Stimulated activated CD8-positive, alpha-beta memory T cell treated with anti-CD3 and anti-CD28 coated beads, Interleukin-15, amount 100 ng/mL, for 24 hours (primary cell): ENCODE measurements at places on chromosomes 4 and X.

GRCh38 chr4:163806653-163807052, 312.2 kb downstream of the TMA16 start:
- no peak for DNase-seq

GRCh38 chr4:129852434-129852833, 756.5 kb downstream of the C4orf33 start:
- no peak for DNase-seq

GRCh38 chrX:45232139-45232538, 31.5 kb upstream of the DIPK2B start:
- DNase-seq, result no peak

DNA sequence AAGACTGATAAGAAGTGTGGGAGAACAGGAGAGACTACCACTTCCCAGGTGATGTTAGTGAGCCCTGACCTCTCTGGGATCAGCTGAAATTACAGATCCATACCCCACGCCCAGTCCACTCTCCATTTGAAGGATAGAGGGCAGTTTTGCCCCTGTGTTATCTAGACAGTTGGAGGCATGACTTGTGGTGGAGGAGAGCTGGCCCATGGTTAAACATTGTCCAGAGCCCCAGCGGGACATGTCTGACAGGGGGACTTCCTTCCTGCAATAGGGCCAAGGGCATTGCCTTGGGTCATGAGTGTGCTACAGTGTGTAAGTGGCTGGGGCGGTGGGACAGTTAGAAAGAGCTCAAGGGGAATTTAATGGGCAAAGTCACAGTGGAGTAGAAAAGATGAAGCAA, 181.1 kb downstream of the MID1IP1 start:
- no peak for DNase-seq

DNA sequence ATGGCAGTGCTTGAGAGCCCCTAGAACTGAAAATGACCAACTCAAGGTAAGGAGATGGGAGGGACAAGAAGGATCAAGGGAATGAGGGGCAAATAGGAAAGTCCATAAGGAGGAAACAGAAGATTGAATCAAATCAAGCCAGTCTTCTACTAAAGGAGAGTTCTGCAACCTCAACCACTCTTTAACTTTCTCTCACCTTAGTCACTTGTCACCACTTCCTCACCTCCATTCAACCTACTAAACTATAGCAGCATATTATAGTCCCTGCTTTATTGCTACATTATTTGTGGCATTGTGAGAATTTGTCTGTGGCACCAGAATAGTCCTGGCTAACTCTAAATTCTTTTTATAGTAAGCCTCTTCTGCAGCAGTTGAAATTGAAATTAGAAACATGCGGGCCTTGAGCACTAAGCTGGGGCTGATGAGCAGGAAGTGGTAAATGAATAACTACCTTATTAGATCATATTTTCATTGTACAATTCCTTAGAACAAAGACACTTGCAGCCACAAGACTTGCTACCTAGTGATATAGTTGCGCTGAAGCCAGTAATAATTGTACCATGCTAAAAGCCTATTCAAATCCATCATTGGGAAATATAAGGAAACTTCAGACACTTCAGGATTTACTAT, 336.9 kb downstream of the ZNF674 start:
- no peak for DNase-seq

DNA sequence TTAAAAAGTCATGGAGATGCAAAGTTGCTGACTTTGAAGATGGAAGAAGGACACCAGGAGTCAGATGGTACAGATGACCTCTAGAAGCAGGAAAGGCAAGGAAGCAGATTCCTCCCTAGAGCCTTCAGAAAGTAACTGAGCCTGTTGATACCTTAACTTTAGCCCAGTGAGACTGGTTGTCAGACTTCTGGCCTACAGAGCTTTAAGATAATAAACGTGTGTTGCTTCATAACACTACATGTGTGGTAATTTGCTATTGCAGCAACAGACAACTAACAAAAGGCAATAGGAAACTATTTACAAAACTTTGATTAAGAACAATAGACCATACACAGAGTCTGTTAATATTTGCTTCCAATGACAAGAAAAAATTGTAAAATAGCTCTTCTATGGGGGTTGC, 102.0 kb upstream of the USP38 start:
- DNase-seq, result no peak
